Midbrain (tissue), 1 donor: ENCODE measurements at places on chromosomes 16 and 17.

DNA sequence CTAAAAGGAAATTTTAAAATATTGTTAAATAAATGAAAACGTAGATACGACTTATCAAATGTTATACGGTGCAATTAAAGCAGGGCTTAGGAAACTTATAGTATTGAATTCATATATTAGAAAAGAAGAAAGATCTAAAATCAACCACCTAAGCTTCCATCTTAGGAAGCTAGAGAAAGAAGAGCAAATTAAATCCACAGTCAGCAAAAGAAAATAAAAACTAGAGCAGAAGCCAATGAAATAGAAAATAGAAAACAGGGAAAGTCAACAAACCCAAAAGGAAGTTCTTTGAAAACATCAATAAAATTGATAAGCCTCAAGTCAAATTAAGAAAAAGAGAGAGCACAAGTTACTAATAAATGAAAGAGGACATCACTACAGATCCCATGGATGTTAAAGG is 74.6 kb upstream of the CACNG5 start:
- no peak for DNase-seq

DNA sequence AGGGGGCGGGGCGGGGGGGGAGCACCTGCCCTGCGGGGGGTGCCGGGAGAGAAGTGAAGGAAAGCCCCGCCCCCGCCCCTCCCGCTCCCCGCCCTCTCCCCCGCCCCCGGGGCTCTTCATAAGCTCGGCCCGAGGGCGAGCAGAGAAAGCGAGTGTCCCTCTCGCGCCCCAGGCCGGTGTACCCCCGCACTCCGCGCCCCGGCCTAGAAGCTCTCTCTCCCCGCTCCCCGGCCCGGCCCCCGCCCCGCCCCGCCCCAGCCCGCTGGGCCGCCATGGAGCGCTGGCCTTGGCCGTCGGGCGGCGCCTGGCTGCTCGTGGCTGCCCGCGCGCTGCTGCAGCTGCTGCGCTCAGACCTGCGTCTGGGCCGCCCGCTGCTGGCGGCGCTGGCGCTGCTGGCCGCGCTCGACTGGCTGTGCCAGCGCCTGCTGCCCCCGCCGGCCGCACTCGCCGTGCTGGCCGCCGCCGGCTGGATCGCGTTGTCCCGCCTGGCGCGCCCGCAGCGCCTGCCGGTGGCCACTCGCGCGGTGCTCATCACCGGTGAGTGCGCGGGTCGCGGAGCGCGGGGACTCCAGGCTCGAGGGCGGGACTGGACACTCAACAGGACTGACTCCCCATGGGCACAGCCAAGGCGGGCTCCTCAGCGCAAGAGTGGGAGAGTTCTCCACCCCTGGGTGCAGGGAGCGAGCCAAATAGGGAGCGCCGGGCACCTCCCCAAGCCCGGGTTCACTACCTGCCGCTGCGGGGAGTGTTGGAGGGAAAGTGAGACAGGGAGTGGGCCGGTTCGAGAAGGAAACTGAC is at the start of gene HSD11B2:
HSD11B2 (plus strand) TSS at position 145 of the 798 bp plus-strand sequence; CDS start at position 273, 128 bp downstream.
- peak; percentile 64 for DNase-seq

DNA sequence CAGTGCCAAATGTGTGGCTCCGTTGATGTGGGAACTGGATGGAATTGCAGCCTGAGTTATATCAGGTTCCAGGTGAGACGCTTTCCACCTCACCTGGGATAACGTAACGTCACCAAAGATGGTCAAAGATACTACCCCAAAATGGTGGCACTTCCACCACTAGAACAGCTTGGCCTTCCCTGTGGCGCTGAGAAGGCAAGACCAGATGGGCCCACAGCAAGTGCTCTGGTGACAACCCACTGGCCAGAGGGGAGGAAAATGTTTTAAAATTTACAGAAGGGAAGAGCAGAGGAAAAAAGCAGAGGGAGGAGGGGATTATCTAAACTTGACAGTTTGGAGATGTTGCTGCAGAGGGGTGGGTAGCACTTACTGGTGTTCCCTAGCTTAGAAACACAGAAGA is 7.5 kb upstream of the ITGA2B start:
- no peak for DNase-seq

GRCh38 chr16:1481906-1482835 is 6.6 kb downstream of the PTX4 start:
- no peak for DNase-seq

GRCh38 chr16:16172991-16173390 is 50.3 kb downstream of the ABCC6 start:
- DNase-seq: no peak

GRCh38 chr17:66604376-66604775 is 230.5 kb upstream of the CACNG5 start:
- peak; percentile 31 for DNase-seq

- no peak for DNase-seq
These were observed 826 bp upstream of the GSE1 start for GRCh38 chr16:85612191-85612800.

- no peak for DNase-seq
These were observed 10.2 kb upstream of the CENPT start for GRCh38 chr16:67857547-67858233.

DNA sequence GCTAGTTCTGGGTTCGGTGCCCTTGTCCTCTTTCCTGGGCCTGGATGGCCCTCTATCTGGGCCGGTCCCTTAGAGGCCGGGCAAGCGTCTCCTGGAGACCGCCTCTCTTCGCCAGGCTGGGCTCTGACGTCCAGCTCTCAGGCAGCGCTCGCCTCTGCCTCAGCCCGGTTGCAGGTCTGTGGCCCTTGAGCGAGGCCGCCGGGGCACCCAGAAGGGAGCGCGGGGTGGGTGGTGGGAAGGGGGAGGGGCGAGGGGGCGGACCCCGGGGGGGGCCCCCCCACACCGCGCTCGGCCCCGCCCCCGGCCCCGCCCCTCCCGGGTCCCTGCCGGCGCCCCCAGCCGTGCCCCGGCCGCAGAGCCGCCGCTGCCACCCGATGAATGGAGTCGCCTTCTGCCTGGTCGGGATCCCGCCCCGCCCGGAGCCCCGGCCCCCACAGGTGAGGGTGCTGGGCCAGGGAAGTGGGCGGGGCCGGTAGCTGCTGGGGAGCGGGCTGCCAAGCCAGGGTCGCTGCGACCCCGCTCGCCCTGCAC is at the start of gene ARHGAP23:
ARHGAP23 (plus strand) TSS at position 353 of the 531 bp plus-strand sequence; CDS start at position 375, 22 bp downstream.
- DNase-seq: peak; percentile 79

DNA sequence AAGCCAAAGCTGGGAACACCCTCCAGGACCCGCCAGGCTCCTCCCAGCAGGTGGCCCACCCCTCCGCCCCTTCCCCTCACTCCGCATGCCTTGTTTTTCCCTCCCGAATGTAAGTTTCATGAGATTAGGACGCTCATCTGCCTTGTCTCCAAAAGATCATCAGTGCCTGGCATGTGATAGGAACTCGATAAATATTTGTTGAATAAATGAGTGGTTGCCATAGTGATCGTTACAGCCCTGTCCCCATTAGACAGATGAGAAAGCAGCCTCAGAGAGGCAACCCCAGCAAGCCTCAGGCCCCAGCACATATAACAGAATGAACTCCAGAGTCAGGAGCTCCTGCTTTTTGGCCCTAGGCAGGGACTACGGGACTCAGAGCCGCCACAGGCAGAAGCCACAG is 5.0 kb downstream of the CAMKK1 start:
- DNase-seq: no peak

- peak; percentile 67 for DNase-seq
These were observed 1.0 kb upstream of the HEXIM2 start for GRCh38 chr17:45160447-45161287.

DNA sequence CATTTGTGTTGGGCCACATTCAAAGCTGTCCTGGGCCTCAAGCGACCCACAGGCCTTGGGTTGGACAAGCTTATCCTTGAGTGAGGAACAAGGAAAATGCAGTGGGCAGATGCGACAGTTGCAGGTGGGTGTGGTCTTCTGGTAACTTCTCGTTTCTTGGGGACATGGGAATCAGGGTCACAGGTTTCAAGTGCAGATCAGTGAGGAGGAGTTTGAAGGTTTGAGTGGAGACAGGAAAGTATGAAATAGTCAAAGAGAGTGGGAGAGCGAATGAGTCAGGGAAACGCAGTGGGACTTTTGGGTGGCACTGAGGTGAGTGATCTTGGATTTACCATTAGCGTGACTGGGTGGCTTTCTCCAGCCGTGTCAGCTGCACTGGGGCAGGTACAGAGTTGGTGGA is 15.4 kb upstream of the CCL22 start:
- DNase-seq: no peak

GRCh38 chr17:36977066-36977465 is 28.3 kb downstream of the AATF start:
- DNase-seq: no peak

DNA sequence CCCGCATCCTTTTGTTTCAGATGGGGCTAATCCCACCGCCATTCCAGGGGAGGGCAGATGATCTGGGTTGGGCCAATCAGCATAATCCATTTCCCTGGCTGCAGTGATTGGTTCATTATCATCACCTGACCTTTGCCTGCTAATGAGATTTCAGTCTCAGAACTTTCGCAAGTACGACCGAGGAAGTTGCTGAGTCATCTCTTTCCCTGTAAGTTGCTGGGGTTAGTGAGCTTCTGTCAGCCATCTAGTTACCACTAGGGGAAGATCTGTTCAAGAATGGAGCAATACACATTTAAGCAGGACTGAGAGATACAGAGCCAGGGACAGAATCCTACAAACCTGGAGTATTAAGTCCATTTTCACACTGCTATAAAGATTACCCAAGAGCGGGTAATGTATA is 65.3 kb upstream of the NUDT7 start:
- no peak for DNase-seq

DNA sequence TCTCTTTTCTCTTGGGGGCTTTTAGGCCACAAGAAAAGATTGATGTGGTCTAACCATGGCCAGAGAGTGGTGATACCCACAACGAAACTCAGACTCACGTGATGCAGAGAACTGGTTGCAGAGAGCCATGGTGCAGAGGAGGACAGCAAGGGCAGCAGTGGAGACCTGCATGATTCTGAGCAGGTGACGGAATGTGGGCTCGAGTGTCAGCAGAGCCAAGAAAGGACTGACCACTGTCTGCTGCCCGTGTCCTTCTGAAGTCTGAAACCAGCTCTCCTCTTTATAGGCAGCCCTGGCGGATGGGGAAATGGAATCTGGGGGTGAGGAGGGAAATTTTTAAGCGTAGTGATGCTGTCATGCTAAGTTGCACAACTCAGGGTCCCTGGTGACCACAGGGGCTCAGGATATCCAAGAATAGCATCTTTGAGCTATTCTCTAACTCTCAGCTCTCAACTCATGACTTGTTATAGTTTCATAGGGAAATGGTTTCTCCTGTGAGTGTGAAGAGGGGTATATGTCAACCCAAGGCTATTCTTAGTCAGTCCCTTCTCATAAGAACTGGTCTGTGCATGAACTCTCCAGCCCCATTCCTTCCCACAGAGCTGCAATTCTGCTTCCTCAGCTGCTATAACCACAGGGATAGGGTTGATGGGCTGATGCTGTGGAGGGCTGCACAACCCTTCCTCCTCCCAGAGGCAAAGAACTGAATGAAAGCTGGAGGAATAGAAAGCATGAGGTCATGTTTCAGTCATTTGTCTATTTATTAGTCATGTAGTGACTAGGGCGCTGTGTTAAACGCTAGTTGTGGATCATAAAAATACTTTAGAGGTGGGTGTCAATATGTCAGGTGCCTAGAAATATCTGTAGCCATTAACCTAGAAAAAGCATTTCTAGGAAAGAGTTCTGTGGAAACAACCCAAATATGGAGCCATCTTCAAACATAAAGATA is at the start of gene CCL3:
CCL3 (minus strand) TSS at position 256 of the 949 bp plus-strand sequence; CDS start at position 171, 85 bp downstream.
- DNase-seq: peak; percentile 10

DNA sequence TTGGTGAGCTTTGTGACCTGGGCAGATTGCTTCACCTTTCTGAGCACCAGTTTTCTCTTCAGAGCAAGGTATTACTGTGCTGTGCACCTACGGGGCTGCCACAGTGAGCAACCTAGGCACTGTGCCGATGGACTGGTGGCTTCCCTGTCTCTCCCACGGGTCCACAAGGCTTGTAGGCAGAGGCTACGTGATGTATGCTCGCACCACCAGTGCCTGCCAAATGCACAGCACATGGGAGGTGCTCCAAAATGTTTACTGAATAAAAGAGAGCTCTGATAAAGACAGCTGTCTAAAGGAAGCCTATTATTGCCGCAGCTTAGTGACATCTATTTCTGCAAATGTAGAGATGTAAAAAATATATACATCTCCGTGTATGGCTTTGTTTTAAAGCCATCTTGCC is 139.2 kb downstream of the CDK5R1 start:
- no peak for DNase-seq

GRCh38 chr17:36183001-36183971 is 6.8 kb upstream of the TBC1D3B start:
- DNase-seq: no peak

- no peak for DNase-seq
These were observed 47.1 kb downstream of the ABCA8 start for GRCh38 chr17:68908045-68908444.

DNA sequence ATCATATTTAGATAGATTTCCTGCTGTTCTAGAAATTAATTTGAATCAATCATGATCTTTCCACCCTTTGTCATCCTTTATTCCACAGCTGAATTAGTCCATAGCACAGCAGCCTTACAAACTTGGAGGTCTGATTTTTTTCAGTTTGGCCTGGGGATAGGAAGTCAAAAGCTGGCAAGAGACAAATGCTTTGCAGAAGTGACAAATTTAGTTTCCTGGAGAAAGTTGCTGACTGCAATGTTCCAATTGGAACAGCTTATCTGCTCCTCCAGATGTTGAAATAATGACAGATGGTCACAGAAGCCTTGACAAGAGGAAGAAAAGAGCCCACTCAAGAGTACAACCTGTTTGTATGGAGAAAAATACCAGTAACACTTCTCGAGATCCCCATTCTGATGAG is 1276.1 kb upstream of the CDH8 start:
- DNase-seq: no peak

DNA sequence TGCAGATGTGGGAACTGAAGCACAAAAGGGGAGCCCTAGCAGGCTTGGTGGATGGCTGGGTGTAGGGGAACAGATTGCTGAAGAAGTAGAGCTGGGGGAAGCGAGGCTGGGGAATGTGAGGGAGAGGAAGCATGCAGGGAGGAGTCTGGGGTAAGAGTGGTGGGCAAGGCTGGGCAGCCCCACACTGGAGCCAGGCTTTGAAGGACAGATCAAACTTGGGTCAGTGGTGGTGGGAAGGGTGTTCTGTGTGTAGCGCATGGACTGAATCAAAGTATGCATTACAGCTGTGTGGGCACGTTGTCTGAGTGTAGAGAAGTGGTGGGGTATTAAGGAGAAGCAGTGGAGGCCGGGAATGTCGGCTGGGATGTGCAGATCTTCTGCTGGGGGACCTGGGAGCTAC is 116.0 kb downstream of the CYLD start:
- no peak for DNase-seq

DNA sequence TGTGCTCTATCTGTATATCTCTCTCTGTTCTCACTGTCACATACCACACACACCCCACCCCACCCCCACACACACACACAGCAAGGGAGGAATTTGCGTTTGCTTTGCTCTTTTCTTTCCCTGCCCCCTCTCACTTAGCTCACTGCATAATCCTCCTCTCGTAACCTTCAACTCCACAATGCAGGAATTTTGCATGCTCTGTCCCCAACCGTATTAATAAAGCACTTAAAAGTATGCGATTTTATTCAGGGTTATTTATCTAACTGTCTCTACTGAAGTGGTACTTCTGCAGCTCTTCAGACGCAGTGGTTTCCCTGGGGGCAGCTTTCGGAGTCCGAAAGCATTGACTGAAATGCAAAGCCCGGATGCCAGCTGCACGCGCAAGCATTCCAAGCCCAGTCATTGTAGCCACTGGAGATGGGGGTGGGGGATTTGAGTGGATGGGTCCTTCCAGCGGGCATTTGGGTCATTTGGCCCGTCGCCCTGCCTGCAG is 105.4 kb upstream of the RBFOX1 start:
- no peak for DNase-seq

GRCh38 chr17:12983991-12984884 is 33.6 kb downstream of the ELAC2 start:
- no peak for DNase-seq
